ENCODE measurements at places on chromosomes 4 and X. TPM values are rescaled to one million over a fixed set of nuclear protein-coding genes. Genes with fewer than 3 reads are reported as not detected.

The DMD gene
- 1.3 TPM for total RNA-seq

The MAGEH1 gene
- 11.3 TPM for total RNA-seq

The GPRASP1 gene
- 0.98 TPM for total RNA-seq

The TIMM8A gene
- total RNA-seq = 3.6 TPM

The TCEAL6 gene
- not detected for total RNA-seq

The CXCL8 gene
- total RNA-seq = 24.9 TPM

The POLN gene
- total RNA-seq = 0.29 TPM

The GAGE12H gene
- not detected for total RNA-seq

The FOXP3 gene
- total RNA-seq = 0.07 TPM

The SPANXA1 gene
- total RNA-seq = not detected

The HMGB3 gene
- total RNA-seq = 43.2 TPM

The FAM47A gene
- not detected for total RNA-seq

The PCSK1N gene
- 12.4 TPM for total RNA-seq

The USP17L12 gene
- total RNA-seq = not detected

The SLC49A3 gene
- 2.9 TPM for total RNA-seq

The DUX4 gene
- not detected for total RNA-seq

The PCYT1B gene
- total RNA-seq = 3.5 TPM

The HS6ST2 gene
- 10.5 TPM for total RNA-seq

The FRMPD4 gene
- total RNA-seq = 0.06 TPM

The SORCS2 gene
- 0.22 TPM for total RNA-seq

The SULT1B1 gene
- not detected for total RNA-seq

The ARHGEF38 gene
- 0.07 TPM for total RNA-seq

The LIMCH1 gene
- 15.5 TPM for total RNA-seq
